Effector memory CD4-positive, alpha-beta T cell (primary cell): ENCODE measurements at places on chromosomes 7 and 10.

GRCh38 chr7:35605760-35606159 lies 89.2 kb downstream of the HERPUD2 start:
- DNase-seq: no peak

DNA sequence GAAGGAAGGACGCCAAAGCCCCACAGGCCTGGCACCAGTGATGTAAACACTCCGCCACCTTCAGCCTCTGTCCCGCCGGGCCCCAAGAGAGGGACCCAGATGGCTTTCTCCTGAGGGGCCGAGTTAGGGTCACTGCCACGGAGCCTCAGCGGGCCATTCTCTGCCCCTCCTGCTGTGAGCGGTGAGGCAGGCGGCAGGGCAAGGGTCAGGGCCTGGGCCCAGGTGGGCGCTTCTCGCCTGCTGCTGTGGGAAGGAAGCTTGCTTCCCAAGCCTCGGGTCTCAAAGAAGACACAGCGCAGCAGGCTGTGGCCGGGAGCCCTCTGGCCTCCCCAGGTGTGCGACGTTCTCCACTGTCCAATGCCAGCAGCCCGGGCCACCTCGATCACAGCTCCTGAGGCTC lies 84.8 kb downstream of the PROSER2 start:
- DNase-seq: no peak

GRCh38 chr10:16470747-16471146 lies 33.9 kb downstream of the PTER start:
- no peak for DNase-seq

GRCh38 chr7:131189488-131189887 lies 138.2 kb upstream of the MKLN1 start:
- no peak for DNase-seq

DNA sequence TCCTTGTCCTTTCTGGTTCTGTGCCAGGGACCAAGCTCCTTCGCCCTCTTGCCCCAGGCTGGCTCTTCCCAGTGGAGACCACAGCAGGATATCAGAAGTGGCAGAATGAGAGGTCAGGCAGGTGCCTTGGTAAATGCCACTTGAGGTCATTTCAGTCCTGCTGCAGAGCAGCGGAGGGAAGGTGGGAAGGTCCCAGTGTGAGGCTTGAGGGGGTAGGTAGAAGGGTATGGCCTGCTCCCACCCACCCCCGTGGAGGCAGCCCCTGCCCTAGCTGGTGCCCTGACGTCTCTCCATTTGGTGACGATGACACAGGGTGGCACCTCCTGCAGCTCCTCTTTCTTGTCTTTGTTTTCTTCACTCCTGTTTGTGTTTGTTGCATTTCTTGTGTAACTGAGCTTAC lies 538.8 kb downstream of the TCERG1L start:
- DNase-seq: no peak

- DNase-seq: no peak
Observed at GRCh38 chr7:2859952-2860351, 15.8 kb upstream of the GNA12 start.

DNA sequence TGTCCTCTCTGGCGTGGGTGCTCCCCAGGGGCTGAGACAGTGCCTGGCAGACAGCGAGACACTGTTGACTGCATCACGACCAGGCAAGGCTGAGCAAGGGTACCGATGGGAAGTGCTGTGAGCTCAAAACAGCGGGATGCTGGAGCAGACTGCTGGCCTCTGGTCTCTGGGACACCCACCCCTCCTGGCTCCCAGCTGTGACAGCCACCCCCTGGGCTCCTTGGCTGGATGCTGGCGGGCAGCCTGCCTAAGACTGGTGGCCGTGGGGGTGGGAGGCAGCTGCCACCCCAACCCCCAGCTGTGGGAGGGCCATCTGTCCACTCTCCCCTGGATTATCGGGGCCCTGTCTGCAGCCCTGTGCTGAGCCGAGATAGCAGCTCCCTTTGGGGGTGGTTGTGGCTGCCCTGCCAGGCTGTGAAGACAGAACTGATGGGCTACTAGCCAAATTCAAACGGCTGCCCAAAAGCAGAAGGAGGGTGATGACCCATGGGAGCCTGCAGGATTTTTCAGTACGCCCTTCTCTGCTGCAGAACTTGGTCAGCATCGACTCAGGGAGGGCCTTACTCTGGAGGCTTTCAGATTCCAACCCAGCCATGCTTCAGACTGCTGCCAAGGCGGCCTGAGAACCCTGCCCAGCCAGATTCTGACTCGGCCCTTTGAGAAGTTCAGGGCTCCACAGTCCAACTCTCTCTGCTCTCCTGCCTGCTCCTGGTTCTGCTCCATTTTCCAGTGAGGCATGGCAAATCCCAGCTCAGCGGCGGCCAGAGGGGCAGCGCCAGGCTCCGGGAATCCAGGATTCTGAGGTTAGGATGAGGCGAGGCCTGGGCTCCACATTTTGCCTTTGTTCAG lies 125.3 kb downstream of the NEURL1 start:
- no peak for DNase-seq

DNA sequence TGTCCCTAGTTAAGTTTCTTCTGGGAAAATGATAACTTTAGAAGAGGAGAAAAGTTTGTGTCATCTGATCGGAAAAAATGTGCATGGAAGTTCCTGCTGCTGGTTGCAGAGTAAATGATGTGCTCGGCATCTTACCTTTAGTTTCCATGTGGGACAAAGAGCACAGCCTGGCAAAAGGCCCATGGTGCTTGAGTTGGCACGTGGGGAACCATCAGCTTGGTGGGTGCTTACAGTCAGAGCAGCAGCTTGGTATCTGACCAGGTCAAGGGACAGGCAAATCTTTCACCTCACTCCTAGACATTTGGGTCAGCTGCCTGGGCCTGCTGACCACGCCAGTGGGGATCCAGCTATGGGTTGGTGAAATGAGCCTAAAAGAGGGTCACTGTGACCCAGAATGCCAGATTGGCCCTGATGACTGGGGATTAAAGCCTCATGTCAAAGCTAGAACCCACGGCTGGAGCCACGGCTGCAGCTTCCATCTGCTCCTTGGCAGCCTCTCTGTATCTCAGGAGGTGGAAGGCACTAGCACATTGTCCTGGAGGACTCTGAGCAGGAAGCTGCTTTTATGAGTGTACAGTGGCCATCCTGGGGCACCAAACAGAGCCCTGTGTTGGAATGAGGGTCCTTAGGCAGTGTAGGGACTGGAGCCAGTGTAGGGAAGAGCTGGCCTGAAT lies 24.7 kb downstream of the VWC2 start:
- DNase-seq: no peak

GRCh38 chr7:32051128-32051527 lies 19.1 kb downstream of the PDE1C start:
- no peak for DNase-seq

DNA sequence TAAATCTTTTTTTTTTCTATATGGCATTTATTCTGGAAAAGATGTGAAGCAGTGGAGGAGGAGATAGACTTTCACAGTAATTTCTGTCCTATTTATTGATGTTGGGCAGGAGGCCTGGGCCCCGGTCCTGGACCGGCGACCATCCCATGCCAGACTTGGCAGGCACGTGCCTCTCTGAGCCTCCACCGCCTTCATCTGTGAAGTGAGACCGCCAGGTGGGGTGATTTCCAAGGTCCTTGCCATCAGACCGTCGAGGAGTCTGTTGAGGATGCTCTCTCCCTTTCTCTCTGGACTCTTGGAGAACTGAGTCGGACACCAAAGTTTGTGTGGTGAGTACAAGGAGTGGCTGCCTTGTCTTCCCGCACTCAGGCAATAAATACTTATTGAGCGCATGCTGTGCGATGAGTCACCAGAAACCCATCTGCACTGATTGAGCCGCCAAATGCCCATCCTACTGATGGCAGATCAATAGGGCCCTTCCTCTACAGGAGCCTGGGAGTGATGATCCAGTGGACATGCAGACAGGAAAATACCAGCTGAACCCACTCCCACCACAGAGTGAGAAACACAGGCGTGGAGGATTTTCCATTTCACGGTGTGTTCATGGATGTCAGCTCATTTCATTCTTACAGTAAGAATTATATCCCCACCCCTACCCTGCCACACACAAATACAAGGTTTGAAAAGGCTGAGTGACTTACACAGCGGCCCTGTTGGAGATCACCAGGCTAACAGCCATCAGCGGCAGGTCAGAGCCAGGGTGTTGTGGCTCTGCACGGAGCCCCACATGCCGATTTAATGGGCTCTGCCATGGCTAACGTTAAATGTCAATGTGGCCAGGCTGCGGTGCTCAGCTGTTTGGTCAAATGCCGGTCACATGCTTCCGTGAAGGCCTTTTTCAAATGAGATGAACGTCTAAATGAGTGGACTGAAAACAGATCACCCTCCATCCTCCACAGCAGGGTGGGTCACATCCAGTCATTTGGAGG lies 11.5 kb upstream of the PRKAG2 start:
- no peak for DNase-seq

DNA sequence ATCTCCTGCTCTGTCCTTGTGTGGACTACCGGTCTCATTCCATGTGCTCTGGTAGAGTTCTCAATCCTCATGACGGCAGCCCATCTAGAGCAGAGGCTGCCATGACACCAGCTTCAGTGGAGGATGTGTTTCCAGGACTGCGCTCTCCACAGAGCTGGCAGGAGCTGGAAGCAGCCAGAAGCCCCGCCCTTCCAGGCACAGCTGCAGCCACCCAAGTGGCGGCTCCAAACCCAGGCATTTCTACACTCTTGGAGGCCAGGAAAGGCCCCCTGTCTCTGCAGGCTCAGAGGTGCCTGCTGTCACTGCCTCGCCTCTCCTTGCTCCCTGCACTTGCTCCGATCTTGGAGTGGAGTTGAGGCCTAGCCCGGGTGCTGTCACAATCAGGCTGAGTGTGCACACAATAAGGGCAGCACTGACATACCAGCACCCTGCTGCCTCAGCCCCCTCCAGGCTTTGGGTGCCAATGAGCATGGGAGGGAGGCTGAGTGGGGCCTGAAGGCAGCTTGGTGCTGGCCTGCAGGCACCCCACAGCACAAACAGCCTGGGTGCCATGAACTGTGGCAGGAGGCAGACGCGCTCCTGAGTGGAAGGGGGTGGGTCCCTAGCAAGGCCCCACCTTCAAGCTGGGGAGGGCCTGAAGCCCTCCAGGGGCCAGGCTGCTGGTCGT lies 122.1 kb downstream of the LRRN3 start:
- no peak for DNase-seq

GRCh38 chr10:87038286-87038717 lies 18.2 kb downstream of the FAM25A start:
- DNase-seq: no peak

DNA sequence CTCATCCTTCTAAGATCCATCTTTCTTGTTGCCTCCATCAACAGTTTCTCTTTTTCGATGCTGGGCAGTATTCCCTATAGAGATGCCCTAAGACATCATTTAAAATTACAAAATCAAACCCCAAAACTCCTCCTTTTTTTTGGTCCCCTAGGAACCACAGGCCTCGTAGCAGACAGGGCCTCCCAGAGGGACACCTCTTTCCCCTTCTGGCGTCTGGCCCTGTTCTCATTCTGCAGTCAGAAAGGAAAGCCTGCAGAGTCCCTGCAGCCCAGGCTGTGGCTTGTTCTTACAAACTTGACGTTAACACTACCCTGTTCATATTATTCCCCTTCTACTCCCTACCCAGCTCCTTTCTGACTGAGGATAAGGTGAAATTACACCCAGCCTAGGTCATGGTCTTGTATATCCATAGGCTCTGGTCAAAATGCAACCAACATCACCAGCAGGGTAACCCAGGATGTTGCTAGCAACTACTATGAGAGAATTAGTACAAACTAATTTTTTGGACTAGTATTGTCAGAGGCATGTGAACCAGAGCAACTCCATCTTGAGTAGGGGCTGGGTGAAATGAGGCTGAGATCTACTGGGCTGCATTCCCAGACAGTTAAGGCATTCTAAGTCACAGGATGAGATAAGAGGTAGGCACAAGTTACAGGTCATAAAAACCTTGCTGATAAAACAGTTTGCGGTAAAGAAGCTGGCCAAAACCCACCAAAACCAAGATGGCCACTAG lies 3.5 kb upstream of the EPHA1 start:
- DNase-seq: no peak
